Sigmoid colon (tissue), 7 donors: ENCODE measurements at places on chromosomes 2 and 18. TPM values are rescaled to one million over a fixed set of nuclear protein-coding genes. Genes with fewer than 3 reads are reported as not detected.
A peak's percentile ranks its signal among the peaks of the same experiment; 100 is the strongest.

DNA sequence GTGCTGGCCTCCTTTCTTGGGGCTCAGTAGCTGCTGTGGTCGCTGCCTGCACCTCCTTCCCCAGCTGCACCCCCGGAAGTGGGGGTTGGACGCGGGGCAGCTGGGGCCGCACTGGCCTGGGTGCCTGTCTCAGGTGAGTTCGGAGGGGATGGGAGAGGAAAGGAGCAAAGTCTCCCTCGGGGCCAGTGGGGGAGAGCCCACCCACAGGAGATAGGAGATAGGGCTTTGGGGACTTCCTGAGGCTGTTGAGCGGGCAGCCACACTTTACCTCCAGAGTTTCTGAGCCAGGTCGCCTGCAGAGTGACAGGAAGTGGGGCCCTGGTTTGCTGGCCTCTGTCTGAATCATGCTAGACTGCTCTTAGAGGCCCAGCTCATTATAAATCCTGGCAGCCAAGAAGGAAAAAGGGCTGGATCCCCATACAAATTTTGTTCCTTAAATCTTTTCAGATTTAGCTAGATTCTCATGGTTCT, 8.1 kb downstream of the MBP start:
- H3K4me3 ChIP-seq = no peak overlapping the region
- H3K27ac ChIP-seq = peak overlapping the region; percentile 22
- peaks cover 25% of the 10 kb centered on the region for H3K4me1 ChIP-seq
- H3K27me3 ChIP-seq = peaks cover 22% of the 10 kb centered on the region

DNA sequence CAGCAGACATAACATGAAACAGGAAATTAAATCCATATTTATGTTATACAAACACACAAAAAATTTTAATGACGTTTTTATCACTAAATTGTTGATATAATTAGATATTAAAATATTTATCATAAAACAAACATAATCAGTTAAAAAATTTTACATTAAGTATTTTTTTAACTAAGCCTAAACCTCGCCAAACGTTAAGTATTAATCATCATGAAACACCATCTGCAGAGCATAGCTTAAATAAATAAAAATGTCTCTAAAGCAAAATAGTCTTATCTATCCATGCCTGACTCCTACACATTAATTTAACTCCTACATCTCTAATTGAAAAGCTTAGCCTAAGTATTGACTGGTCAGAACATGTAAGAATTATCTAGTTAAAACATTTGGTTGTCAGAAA, 271.6 kb upstream of the RND3 start:
- no peak overlapping the region for H3K4me3 ChIP-seq
- DNase-seq = no peak
- H3K36me3 ChIP-seq = no peaks in the 10 kb centered on the region
- no peaks in the 10 kb centered on the region for H3K4me1 ChIP-seq

- H3K36me3 ChIP-seq = no peaks in the 10 kb centered on the region
- H3K4me1 ChIP-seq = no peaks in the 10 kb centered on the region
- no peak for DNase-seq
These were observed 209.9 kb downstream of the ARL4C start for GRCh38 chr2:234286956-234287355.

- peaks cover 28% of the 10 kb centered on the region for H3K4me1 ChIP-seq
- DNase-seq = no peak
- peak overlapping the region; percentile 69 for H3K4me3 ChIP-seq
- H3K36me3 ChIP-seq = no peaks in the 10 kb centered on the region
- H3K27ac ChIP-seq = peak overlapping the region; percentile 93
These were observed 3.7 kb upstream of the SP100 start for GRCh38 chr2:230412371-230412711.

DNA sequence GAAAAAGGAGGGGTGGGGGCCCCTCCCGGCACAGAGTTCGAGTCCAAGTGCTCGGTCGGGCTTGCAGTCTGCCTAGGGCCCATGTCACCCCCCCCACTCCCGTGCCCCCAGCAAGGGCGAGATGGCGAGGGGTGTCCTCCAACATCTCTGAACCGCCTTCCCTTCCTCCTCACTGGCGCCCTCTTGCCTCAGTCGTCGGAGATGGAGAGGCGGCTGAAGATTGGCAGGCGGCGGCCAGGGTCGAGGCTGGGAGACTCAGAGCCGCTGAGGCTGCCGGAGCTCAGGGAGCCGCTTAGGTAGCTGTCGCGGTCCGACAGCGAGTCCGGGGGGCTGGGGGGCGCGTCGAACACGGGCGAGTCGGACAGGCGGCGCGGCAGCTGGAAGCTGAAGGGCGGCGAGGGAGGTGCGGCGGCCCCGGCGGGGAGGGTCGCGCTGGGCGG, 2.3 kb downstream of the ZFP36L2 start:
- peak overlapping the region; percentile 96 for H3K4me3 ChIP-seq
- no peaks in the 10 kb centered on the region for H3K27me3 ChIP-seq
- peaks cover 30% of the 10 kb centered on the region for H3K36me3 ChIP-seq
- H3K27ac ChIP-seq = peak overlapping the region; percentile 100
- peaks cover 48% of the 10 kb centered on the region for H3K4me1 ChIP-seq

DNA sequence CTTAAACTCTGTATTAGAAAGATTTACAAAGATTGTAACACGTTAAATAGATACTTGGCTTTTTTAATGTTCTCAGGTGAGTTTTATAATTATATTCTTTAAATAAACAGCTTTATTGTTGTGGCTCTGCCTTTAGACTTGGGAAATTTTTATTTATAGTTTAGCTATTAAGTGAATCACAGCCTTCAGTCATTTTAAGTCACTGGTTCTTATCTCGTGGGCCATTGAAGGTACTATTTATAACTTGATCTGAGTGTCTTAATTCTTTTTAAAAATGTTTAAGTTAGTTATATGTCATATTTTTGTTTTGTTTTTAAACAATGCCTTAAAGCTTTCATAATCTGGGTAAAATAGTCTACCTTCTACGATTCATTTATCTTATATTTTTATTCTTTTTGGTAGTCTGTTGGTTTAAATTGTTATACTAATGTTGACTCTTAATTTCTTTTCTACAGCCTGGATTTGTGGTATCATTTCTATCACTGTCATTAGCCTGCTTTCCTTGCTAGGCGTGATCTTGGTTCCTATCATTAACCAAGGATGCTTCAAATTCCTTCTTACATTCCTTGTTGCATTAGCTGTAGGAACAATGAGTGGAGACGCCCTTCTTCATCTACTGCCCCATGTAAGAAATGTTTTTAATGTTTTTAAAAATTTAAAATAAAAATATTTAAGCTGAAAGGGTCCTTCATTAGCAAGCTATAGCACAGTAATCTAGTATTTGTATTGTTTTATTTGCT, 49.3 kb downstream of the SLC39A10 start:
- H3K4me3 ChIP-seq = no peak overlapping the region
- no peak for DNase-seq
- no peaks in the 10 kb centered on the region for H3K4me1 ChIP-seq
- H3K27ac ChIP-seq = no peak overlapping the region

DNA sequence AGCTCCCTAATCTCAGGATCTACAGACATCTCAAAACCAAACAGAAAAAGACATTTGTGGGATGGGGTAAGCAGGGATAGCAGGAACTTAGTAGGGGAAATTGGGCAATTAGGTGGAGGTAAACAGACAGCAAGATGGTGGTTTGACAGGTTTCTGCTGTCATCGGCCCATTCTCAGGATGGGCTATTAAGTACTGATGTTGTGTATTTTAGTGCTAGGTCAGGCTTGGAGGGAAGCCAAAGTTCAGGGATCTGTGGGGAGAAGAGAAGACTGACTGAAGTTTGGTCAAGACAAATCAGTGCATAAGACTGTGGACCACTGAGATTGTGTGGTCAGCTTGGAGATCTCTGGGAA, 96.8 kb upstream of the THUMPD2 start:
- no peak overlapping the region for H3K4me3 ChIP-seq
- DNase-seq = no peak
- peaks cover 16% of the 10 kb centered on the region for H3K4me1 ChIP-seq
- no peaks in the 10 kb centered on the region for H3K27me3 ChIP-seq
- H3K36me3 ChIP-seq = no peaks in the 10 kb centered on the region

DNA sequence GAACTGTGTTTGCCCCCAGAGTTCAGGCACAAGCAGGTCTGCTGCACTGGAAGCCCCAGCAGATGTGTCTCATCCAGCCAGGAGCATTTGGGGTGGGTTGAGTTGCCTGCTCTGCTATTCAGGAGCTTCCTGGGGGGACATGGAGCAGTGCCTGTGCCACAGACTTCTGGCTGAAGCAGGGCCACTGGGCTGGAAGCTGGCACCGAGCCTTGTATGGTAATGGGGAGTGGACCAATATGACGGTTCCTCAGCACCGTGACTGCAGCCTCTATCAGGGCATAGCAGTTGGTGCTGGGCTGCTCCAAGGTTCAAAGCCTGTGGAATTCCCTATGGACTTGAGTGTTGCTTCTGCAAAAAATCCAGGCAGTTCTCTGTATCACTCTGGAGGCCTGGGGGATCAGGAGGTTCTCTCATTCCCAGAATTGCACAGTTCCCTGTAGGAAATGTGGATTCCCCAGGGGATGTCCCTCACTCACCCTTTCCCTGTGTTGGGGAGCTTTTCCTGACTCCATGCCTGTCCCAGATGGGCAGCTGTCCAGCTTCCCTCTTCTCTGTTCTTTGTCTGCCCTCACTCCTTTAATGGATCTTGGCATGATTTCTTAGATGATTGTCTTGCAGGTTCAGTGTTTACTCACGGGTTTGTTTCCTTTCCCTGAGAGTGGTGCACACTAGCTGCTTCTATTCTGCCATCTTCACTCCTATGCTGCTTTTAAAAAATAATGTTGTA, 37.2 kb upstream of the THSD7B start:
- H3K36me3 ChIP-seq = no peaks in the 10 kb centered on the region
- no peaks in the 10 kb centered on the region for H3K27me3 ChIP-seq
- H3K27ac ChIP-seq = no peak overlapping the region
- no peak for DNase-seq
- no peak overlapping the region for H3K4me3 ChIP-seq

GRCh38 chr2:190017837-190018236, 44.7 kb downstream of the MSTN start:
- no peak overlapping the region for H3K27ac ChIP-seq
- no peaks in the 10 kb centered on the region for H3K27me3 ChIP-seq

- no peak for DNase-seq
- H3K4me1 ChIP-seq = no peaks in the 10 kb centered on the region
- H3K36me3 ChIP-seq = no peaks in the 10 kb centered on the region
- H3K27ac ChIP-seq = no peak overlapping the region
- H3K4me3 ChIP-seq = no peak overlapping the region
- H3K27me3 ChIP-seq = no peaks in the 10 kb centered on the region
These were observed 1282.4 kb upstream of the PIK3C3 start for GRCh38 chr18:40672590-40672989.

- H3K4me3 ChIP-seq = no peak overlapping the region
- H3K36me3 ChIP-seq = no peaks in the 10 kb centered on the region
- no peak for DNase-seq
- H3K4me1 ChIP-seq = no peaks in the 10 kb centered on the region
- no peaks in the 10 kb centered on the region for H3K27me3 ChIP-seq
These were observed 397.5 kb downstream of the FIGN start for GRCh38 chr2:163338270-163338669.

- peak; percentile 72 for DNase-seq
- H3K27me3 ChIP-seq = no peaks in the 10 kb centered on the region
- no peaks in the 10 kb centered on the region for H3K4me1 ChIP-seq
- no peak overlapping the region for H3K27ac ChIP-seq
- H3K4me3 ChIP-seq = no peak overlapping the region
- no peaks in the 10 kb centered on the region for H3K36me3 ChIP-seq
These were observed 52.7 kb upstream of the MAPK4 start for GRCh38 chr18:50507120-50507590.

- H3K4me3 ChIP-seq = no peak overlapping the region
- no peak for DNase-seq
- peaks cover 7% of the 10 kb centered on the region for H3K4me1 ChIP-seq
- H3K36me3 ChIP-seq = no peaks in the 10 kb centered on the region
- peaks cover 15% of the 10 kb centered on the region for H3K27me3 ChIP-seq
These were observed 20.5 kb upstream of the KIF1A start for GRCh38 chr2:240840435-240841060.

DNA sequence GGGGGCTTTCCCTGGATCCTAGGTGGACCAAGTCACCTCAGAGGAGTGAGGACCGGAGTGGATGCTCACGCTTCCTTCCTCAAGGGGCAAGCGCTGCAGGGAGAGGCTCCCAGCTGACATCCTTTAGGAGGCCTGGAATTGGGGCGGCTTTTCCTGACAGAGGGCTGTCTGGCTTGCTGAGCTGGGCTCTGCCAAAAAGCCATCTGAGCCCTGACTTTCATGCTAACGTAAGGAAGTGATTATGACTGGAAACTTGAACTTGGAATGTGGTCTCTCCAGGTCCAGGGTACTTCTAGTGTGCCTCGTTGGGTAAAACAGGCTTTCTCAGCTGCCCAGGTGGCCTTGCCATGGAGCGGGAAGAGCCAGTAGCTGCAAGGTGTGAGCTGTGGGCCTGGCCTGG, 268.3 kb upstream of the SPRED2 start:
- H3K4me3 ChIP-seq = no peak overlapping the region
- no peaks in the 10 kb centered on the region for H3K4me1 ChIP-seq
- H3K27ac ChIP-seq = no peak overlapping the region
- DNase-seq = no peak
- H3K36me3 ChIP-seq = no peaks in the 10 kb centered on the region

- H3K27ac ChIP-seq = no peak overlapping the region
- no peaks in the 10 kb centered on the region for H3K4me1 ChIP-seq
- H3K36me3 ChIP-seq = no peaks in the 10 kb centered on the region
- DNase-seq = no peak
- no peaks in the 10 kb centered on the region for H3K27me3 ChIP-seq
- no peak overlapping the region for H3K4me3 ChIP-seq
These were observed 107.3 kb upstream of the PID1 start for GRCh38 chr2:229378386-229378785.

Gene SRD5A2
- not detected for total RNA-seq

Gene POTEI
- not detected for total RNA-seq

Gene LTBP1
- 46.7 TPM for total RNA-seq

Gene CYBRD1
- 250 TPM for total RNA-seq

Gene CPLX4
- total RNA-seq = not detected

Gene SERPINB13
- not detected for total RNA-seq

Gene ZC3H6
- 27.1 TPM for total RNA-seq

Gene SNORC
- total RNA-seq = under 0.01 TPM

Gene FSHR
- total RNA-seq = not detected
